Endothelial cell (in vitro differentiated cells): ENCODE measurements at places on chromosomes 16 and 17.

DNA sequence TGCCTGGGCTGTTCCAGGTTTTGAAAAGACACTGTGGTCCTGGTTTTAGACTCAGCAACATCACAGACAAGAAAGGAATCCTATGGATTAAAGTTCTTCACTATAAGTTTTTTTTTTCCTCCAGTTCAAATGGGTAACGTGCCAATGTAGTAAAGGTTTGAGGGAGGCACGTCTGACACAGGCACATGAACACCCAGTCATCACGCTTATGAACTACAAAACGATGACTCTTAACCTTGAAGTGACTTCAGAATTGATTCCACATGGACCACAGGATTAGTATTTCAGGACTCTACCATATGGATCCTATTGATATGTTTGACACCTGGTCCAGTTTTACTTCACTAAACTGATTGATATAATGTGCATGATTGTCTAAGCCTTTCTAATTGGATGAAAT, 2.3 kb downstream of the PRMT7 start:
- DNase-seq: no peak

DNA sequence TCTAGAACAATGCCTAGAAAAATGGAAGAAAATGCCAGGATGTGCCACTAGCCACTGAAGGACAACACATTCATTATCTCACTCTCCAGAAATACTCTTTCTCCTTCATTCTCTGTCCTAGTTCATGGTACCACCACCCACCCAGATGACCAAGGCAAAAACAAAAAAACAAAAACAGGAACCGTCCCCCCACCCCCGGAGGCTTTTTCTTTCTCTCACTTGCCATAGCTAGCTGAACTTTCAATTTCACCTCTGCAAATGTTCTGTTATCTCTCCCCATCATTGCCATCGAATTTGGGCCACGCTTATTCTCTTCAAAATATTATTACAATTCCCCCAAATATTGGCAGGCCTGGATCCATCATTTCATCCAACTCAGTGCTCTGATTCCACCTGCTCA, 49.0 kb downstream of the SOX9 start:
- no peak for DNase-seq

DNA sequence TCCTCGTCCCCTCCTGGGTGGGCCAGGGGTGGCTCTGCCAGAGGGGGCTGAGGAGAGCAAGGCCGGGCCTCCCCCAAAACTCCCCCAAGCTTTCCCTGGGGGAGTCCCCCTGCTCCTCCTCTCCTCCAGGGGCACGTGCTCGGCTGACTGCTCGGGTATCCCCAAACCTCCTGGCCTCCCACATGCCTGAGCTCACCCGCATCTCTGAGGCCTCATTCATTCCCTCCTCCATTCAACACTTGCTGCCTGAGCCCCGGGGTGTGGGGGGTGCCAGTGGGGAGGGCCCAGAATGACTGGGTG, 83.1 kb downstream of the RTN4RL1 start:
- DNase-seq: no peak

DNA sequence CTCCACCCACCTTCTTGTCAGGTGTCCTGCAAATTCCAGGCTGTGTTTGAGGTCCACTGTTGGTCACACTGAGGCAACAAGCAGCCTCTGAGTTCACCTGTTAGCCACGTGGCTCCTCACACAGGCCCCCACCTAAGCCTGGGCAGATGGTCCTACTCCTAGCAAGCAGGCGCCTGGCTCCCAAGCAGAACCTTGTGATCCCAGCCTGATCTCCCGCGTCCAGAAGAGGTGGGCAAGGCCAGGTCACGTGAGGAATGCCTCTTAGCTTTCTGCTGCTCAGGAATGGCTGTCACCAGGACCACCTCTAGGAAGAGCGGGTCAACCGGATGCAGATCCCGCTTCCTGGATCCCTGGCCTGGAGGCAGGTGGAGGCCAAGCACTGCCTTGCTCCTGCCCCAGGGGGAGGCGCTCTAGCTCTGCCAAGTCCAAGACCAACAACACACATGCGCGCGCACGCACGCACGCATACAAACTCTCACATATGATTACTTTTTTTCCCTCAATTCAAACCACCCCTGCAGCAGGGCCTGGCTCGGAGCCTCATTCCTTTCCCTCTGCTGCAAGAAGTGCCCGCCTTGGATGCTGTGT, 9.5 kb downstream of the CYB561 start:
- no peak for DNase-seq

DNA sequence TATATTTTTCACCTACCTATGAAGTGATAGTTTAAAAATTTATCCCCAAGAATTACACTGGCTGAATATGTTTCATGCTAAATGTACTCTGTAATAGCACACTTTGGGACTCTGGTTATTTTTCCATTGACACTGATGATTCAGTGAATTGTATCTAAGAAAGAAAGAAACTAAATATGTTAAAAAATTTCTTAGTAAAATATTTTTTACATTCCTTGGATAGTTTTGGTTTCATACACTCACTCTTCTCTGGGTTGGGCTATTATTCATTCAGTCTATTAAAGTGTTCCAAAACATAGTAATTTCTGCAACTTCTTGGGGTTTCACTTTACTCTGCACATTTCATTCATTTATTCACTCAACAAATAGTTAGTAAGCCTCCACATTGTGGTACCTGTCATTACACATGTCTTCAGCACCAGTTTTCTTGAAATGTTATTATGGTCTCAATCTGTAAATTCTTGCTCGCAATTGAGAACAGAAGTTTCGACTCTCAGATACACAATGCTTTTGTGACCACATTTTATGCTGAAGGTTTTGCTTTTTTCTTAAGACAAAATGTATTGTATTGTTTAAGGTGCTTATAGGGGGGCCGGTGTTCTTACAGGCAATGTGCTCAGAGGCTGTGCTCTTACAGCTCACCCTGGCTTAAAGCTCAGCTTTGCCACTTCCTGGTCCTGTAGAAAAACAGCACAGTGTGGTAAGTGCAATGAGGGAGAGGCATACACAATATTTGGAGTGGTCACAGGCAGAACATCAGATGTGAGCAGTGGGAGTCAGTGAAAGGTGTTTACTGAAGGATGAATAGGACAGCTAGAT, 17.4 kb downstream of the CNTNAP4 start:
- no peak for DNase-seq

DNA sequence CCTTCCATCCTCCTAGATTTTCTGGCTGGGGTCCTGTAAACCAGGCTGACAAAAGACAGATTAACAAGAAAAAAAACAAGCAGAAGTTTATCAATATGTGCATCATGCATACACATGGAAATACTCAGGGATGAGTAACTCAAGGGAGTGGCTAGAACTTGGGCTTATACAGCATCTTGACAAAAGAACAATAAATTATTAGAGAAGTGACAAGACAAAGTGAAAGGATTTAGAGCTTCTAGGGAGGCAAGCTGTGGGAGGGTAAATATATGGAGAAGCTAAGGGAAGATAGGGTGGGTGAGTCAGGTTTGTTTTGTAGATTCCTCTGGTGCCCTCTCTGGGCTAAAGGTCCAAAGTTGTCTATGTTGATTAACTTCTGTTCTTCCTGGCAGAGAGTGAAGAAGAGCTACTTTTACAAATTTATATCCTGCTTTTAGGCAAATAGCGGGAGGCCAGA, 48.0 kb upstream of the NDRG4 start:
- DNase-seq: no peak

DNA sequence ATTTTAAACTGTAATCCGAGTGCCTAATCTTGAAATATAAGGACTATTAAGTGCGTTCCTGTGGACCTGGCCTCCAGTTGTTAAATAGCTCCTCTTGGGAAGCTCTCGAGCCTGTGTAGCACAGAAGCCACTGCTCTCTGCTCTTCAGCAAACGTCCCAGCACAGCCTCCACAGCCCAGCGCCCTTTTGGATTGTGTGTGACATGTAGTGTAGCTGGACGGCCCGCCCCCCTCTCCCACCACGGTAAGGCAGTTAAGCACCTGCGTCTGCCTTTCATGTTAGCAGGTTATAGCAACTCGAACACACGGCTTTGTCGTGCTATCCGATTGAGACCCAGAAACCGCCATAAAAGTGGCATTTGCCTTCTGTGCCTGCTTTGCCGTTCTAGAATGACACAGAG, 79.2 kb upstream of the CHMP6 start:
- DNase-seq: no peak

DNA sequence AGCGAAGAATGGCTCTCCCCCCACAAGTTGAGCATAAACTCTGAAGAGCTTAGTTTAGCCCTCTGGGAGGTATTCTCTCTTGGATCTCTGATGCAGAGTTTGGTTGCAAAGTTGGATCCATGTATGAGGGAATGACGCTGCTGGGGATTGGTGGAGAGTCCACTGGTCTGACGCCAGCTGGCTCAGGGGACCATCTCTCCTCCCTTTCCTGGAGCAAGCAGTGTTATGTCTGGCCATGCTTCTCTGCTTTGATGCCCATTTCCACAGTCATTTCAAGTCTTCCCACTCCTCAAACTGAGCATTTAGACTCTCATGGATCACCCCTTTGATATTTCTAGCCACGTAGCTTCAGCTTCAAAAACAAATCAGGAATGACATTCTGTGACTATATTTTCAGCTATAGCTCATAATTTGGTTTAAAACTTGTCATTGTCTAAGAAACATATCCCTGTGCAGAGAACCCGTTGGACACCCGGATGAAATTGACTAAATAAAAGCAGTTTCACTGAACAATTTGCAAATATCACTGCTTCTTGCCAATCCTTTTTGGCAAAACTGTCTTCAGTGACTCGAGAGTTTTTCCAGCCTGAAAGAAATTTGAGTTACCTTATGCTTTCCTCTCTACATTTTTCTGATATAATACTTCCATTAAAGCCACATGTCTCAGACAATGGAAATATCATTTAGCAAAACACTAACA, 193.4 kb upstream of the CDH11 start:
- no peak for DNase-seq

- DNase-seq: no peak
These were observed 127.3 kb downstream of the CDRT15L2 start for GRCh38 chr17:20706751-20707373.

GRCh38 chr17:78510141-78511075, 66.8 kb downstream of the DNAH17 start:
- no peak for DNase-seq

DNA sequence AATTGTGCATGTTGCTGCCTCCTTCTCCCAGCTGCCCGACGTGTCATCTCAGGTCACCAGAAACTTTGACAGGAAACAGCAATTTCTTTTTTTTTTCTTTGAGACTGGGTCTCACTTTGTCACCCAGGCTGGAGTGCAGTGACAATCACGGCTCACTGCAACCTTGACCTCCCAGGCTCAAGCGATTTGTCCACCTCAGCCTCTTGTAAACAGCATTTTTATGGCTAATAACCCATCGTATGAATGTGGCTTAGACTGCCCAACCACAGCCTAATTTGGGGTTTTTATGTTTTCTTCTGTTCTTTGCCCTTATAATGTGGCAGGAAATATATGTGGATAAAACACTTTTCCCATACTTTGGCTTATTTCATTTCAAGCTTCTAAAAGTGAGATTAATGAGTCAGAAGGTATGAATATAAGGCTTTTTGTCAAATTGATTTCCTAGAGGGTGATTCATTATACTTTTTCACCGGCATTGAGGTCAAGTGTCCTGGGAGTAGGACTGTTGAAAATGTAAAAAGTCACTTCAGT, 31.0 kb upstream of the SLC5A10 start:
- no peak for DNase-seq

- no peak for DNase-seq
These were observed 2339.5 kb downstream of the TP53TG3F start for GRCh38 chr16:35798885-35799426.

DNA sequence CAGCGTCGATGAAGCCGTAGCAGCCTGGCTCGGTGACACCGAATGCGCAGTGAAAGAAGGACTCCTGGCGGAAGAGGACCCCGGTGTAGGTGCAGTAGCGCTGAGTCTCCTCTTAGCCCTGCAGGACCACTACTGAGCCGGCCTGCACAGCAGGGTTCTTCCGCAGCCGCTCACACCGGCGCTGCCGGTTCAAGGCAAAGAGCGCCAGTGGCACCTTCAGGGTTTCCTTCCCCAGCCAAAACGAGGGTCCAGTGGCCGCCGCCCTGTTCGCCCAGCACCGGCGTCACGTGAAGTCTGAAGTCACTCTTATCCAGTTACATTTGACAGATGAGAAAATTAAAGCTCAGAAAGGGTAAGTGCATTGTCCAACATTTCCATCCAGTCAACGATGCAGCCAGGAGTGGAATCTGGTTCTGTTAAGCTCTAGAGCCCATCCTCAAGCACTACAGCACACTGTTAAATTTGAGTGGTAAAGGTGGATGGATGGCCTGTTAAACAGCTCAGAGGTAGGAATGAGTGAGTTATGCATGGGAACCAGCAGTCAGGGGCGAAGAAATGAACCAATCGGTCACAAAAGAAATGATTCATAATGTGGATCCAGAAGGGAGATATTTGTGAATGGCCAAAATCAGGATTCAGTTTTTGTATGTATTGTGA, 50.2 kb upstream of the SMIM36 start:
- DNase-seq: no peak

DNA sequence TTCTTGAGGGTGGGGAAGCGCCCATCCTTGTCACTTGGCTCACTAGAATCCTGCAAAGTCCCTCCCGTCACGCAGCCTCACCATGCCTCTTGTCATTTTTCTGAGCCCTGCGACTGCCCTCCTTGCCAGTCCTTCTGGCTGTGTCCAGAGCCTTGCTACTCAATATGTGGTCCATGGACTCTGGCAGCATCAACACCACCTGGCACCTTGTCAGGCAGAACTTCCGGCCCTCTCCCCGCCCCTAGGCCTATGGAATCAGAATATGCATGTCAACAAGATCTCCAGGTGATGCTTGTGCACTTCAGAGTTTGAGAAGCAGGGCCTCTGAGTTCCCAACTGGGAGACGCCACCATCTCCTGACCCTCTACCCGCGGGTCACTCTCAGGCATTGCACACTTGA, 12.1 kb downstream of the PIMREG start:
- no peak for DNase-seq

DNA sequence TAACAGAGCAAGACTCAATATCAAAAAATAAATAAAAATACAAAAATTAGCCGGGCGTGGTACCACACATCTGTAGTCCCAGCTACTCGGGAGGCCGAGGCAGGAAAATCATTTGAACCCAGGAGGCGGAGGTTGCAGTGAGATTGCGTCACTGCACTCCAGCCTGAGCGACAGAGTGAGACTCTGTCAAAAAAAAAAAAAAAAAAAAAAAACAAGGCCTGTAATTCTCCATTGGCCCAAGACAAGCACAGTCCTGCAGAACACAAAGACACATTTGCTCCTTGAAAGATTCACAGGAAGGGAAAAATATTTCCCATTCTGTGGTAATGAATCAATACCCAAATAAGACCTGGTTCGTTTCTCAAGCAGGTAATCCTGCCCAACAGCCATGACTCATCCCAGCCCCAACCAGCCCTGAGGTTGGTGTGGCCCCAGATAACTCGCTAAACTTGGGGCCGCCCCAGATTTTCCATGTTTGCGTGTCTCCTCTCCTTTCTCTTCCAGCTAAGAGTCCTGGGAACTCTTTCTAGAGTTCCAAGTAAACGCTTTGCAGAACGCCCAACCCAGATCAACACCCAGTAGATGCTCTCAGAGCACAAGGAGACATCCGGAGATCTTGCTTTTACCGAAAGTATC, 40.3 kb upstream of the SNN start:
- no peak for DNase-seq

- DNase-seq: no peak
These were observed 488.6 kb downstream of the CDH8 start for GRCh38 chr16:61547626-61548025.

- no peak for DNase-seq
These were observed 57.9 kb downstream of the PHKB start for GRCh38 chr16:47519037-47519436.

- no peak for DNase-seq
These were observed 46.1 kb downstream of the CYTH1 start for GRCh38 chr17:78735832-78736525.

GRCh38 chr17:45364531-45365390, 47.9 kb upstream of the MAP3K14 start:
- DNase-seq: peak; percentile 32

- no peak for DNase-seq
These were observed 17.4 kb downstream of the SALL1 start for GRCh38 chr16:51133688-51134087.
